ENCODE measurements at places on chromosomes 13 and 19.

GRCh38 chr19:40280608-40281221, 4.4 kb downstream of the AKT2 start:
- DNase-seq = no peak

- DNase-seq = no peak
Measured at GRCh38 chr13:84130495-84131114, 248.3 kb upstream of the SLITRK1 start.

DNA sequence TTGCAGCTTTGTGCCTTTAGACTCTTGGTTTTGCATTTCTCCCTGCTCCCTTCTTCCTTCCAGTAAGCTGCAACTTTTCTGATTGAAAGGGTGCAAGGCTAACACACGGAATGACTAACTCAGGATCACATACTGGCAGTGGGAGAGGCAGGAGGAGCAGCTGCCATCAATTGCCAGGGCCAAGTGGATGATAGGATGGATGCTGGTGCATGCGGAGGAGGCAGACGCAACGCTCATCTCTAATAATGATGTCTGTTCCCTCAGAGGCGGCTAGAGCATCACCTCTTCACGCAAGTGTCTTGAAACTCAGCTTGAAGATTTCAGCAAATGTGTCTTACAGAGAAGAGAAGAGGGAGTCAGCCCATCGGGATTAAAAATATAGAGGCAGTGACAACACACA, 49.5 kb upstream of the TPM4 start:
- no peak for DNase-seq

- DNase-seq = no peak
Measured at GRCh38 chr19:19594381-19594780, 24.1 kb downstream of the PBX4 start.

- no peak for DNase-seq
Measured at GRCh38 chr19:10991521-10992081, 30.8 kb downstream of the SMARCA4 start.

DNA sequence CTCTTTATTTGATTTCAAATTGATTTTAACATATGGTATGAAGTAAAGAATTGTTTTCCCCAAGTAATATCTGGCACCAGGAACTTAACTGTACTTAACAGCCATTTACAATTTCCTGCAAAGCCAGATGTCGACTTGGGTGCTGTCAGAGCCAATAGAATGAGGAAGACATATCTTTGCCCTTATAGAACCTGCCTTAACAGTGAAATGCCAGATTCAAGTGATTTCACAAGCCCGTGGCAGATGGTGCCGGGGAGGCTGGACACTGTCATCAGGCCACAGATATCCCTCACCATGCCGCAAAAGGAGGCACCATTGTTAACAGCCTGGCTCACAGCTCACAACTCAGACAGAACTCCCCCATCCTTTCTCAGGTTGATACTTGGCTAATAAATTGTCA, 48.7 kb downstream of the ESD start:
- DNase-seq = peak; percentile 69

- DNase-seq = no peak
Measured at GRCh38 chr19:55525289-55526101, 11.4 kb downstream of the SBK2 start.

GRCh38 chr19:17021793-17022590, 4.6 kb downstream of the CPAMD8 start:
- DNase-seq = no peak

DNA sequence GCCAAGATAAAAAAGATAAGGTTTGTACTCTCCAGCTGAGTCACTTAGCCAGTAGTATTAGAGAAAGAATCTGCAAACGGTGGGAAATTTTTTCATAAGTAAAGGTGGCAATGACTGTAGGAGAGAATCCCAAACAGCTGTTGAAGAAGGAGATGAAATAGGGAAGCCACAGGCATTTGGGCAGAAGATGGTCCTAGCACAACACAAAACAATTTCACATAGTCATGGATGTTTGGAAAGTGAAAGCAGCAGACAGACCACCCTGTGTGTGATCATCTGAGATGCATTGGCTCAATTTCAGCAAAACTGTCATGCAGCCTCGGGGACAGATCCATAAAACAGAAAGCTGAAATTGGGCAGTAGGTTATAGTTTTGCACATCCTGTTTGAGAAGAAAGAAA, 2832.4 kb downstream of the PCDH9 start:
- DNase-seq = peak; percentile 35

DNA sequence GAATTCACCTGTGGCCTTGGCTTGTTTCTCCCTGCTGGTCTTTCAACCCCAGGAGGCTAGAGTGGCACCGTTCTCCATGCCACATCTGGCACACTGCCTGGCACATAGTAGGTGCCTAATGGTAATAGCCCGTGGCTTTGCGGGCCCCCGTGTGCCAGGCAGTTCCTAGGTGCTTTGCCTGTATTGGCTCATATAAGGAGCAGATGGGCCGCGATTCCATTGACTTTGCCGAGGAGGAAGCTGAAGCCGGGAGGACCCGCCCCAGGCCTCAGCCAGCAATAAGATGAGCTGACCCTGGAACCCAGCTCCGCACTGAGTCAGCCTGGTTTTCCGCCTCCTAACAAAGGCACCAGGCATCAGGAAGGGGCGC, 807 bp downstream of the PGLYRP1 start:
- no peak for DNase-seq

DNA sequence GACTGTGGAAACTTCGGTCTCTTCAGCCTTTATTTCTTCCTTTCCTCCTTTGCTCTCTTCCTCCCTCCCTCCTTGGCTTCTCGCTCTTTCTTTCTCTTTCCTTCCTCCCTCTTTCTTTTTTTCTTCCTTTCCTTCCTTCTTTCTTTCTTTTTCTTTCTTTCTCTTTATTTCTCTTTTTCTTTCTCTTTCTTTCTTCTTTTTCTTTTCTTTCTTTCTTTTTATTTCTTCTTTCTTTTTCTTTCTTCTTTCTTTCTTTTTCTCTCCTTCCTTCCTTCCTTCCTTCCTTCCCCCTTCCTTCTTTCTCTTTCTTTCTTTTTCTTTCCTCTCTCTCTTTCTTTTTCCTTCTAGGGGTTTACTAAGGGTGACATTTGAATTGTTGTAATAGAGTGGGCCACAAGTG, 290.2 kb upstream of the MAB21L1 start:
- no peak for DNase-seq

- DNase-seq = no peak
Measured at GRCh38 chr13:91298060-91298459, 49.4 kb upstream of the MIR17HG start.

DNA sequence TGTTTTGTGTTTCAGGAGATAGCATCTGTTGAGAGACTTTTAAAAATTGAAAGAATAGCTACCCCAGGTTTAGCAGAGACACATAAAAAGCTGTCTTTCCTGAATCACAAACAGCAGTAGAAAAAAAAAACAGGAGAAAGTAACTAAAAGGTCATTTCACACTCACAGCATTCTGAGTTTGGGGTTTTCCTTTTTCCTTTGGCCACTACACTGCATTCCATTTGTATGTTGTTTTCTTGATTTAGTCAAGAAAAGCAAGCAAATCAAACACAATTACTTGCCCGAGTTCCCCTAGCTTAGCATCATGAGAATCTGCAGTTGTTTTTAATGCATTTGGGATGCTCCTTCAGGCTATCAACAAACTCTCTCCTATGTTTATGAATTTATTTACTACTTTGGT, 161.0 kb downstream of the KCTD12 start:
- DNase-seq = no peak

DNA sequence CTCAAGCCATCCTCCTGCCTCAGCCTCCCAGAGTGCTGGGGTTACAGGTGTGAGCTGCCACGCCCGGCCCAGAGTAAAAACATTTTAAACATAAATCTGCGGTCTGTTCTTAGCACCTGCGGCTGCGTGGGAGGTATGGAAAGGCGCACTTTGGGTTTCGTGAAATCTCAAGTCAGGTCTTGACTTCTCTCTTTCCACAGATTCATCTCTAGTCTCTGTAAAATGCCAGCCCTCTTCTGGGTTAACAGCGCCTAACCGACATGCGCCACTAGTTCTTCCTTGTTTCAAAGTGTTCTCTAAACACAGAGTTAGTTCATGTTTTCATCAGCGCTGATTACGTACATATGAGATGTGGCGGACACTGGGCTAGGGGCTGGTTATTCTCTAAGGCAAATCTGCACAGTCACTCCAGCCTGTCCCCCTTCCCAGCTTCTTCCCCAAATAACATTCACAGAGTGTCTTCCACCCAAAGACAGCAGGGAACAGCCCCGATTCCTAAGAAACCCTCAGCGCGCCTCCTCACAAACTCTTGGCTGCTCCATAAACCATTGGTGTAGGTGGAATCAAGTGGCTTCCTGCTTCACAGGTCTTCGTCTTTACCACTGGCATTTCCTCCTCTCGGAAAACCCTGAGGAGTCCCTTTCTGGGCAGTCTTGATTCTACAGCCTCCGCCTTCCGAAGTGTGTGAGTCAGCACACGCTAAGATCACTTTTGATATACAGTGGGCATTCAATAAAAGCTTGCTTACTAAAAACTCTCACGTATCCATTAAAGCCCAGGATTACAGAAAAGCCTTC, 1.4 kb downstream of the PARP4 start:
- peak; percentile 69 for DNase-seq

DNA sequence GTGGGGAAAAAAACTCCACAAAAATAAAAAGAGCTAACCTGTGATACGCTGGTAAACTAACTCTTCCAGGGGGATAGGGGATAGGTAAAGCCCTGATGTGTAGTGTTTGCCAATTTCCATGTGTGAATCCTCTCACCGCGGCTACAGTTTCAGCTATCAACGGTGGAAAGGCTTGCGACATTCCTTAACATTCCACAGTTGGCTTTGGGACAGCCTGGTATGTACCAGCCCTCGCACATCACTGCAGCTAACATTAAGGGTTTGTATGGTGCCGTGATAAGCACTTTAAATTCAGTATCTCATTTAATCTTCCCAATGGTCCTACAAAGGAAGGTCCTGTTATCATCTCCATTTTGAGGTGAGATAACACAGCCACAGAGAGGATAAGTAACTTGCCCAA, 112.4 kb downstream of the KATNAL1 start:
- no peak for DNase-seq

- no peak for DNase-seq
Measured at GRCh38 chr19:41224632-41225031, 5.6 kb downstream of the AXL start.

DNA sequence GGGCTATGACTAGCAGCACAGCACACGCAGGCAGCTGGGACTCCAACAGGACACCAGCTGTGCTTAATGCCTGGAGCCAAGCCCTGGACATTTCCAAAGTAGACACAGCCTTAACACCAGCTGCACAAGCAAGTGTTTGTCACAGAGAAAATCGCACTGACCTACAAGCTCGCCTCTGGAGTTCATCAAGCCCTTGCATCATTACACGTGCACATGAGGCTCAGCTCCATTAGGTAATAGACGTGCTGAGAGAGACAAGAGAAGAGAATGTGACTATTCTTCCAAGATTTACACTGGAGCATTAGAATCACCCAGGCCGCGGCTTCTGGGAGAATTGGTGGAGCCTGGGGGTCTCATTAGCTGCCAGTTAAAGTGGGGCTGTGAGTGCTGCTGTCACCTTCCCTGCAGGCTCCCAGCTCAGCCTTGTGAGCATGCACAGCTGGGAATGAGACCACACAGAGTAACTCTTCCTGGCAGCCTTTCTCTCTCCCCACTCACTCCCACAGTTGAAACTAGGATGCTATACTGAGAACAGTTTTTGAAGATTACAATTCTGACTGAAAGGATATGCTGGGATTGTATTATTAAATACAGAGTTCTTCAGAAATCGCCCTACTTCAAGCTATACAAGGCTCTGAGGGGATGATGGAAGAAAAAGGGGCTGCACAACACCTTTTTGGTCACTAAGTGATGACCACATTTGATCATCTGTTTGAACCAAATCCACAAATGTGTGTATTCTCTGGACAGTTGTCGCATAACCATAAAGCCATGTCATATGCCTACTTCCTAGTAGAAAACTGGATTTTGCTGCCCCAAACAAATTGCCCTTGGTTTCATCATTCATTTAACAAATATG, 10.5 kb downstream of the STOML3 start:
- no peak for DNase-seq

DNA sequence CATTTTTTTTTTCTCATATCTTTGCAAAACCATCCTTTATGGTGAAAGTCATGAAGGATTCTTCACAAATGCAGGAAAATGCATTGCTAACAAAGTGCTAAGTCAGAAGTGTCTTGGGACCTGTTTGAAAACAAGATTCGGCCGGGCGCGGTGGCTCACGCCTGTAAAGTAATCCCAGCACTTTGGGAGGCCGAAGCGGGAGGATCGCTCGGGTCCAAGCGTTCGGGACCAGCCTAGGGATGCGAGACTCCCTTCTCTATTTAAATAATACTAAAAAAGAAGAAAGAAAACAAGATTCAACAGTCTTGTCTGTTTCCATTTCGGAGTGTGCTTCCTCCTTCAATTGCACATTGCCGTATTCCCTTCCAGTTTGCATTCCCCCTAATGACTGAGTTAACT, 819 bp downstream of the EID2B start:
- DNase-seq = no peak

- no peak for DNase-seq
Measured at GRCh38 chr13:85204668-85205344, 594.4 kb downstream of the SLITRK6 start.

- no peak for DNase-seq
Measured at GRCh38 chr13:74066937-74067336, 67.3 kb downstream of the KLF12 start.

GRCh38 chr19:55253842-55254624, 4.8 kb downstream of the PPP6R1 start:
- DNase-seq = peak; percentile 88

DNA sequence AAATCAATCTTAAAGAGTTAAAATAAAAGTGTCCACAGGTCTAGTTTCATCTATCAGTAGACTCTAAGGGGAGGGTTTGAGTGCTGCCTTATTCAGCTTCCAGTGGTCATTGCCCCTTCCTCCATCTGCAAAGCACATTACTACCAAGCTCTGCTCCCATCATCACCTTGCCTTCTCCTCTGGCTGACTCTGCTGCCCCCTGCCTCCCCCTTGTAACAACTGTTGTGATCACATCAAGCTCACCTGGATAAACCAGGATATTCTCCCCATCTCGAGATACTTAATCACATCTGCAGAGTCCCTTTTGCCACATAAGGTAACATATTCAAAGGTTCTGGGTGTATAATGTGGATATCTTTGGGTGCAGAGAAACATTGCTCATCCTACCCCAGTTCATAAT, 43.3 kb upstream of the GPC6 start:
- no peak for DNase-seq

- no peak for DNase-seq
Measured at GRCh38 chr19:35816846-35817245, 4.2 kb upstream of the PRODH2 start.

GRCh38 chr13:24151864-24152263, 8.7 kb upstream of the SPATA13 start:
- no peak for DNase-seq

- DNase-seq = no peak
Measured at GRCh38 chr13:97316390-97316789, 94.3 kb downstream of the MBNL2 start.

GRCh38 chr13:30346789-30347167, 39.4 kb upstream of the KATNAL1 start:
- no peak for DNase-seq

All from common myeloid progenitor, CD34-positive (primary cell).